Naive thymus-derived CD8-positive, alpha-beta T cell (primary cell): ENCODE measurements at places on chromosomes 1 and 21.

GRCh38 chr1:212743901-212744475, 44.3 kb upstream of the BATF3 start:
- DNase-seq = peak; percentile 22

- DNase-seq = no peak
Observed at GRCh38 chr1:96474985-96475743, 246.4 kb upstream of the PTBP2 start.

DNA sequence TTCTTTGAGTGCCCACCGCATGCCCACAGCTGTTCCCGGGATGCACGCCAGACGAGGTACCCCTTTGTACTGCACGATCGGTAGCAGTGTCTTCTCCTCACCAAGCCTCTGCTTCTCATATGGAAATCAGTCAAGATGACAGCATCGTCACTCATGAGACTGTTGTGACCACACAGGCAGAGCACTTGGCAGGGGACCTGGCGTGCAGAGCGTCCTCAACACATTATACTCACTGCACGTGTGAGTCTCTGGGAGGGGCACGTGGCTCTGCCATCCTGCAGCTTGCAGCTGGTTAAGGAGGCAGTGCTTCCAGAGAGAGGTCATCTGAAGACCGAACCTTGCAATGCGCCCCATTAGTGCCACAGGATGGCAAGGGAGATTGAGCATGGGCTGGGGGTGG, 266.8 kb downstream of the NPHP4 start:
- DNase-seq = peak; percentile 38

DNA sequence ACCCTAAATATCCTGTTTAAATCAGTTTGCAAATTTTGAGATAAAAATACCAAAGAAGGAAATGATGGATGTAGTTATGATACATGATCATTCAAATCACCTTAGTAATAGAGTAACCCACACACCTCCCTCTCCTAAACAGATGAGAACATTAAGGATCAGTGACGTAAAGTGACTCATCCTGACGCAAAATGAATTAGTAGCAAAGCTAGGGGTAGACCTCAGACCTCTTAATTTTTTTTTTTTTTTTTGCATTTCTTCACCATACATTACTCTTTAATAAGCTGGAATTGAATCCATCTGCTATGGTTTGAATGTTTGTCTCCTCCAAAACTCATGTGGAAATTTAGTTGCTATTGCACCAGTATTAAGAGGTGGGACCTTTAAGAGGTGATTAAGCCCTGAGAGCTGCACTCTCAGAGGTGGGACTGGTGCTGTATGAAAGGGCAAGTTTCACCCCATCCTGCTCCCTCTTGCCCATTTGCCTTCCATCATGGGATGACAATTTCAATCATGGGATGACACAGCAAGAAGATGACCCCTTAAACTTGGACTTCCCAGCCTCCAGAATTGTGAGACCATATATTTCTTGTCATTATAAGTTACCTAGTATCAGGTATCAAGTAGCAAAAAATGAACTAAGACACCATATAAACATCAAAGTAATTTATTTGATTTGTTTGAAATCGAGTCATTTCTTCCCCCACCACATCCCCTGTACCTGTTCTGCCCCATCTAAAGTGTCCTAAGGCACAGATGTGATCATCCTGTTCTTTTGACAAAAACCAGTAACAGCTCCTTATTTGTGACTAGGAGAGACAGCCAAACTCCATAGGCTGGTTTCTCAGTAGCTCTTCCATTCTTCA, 114.6 kb upstream of the DUSP10 start:
- no peak for DNase-seq

DNA sequence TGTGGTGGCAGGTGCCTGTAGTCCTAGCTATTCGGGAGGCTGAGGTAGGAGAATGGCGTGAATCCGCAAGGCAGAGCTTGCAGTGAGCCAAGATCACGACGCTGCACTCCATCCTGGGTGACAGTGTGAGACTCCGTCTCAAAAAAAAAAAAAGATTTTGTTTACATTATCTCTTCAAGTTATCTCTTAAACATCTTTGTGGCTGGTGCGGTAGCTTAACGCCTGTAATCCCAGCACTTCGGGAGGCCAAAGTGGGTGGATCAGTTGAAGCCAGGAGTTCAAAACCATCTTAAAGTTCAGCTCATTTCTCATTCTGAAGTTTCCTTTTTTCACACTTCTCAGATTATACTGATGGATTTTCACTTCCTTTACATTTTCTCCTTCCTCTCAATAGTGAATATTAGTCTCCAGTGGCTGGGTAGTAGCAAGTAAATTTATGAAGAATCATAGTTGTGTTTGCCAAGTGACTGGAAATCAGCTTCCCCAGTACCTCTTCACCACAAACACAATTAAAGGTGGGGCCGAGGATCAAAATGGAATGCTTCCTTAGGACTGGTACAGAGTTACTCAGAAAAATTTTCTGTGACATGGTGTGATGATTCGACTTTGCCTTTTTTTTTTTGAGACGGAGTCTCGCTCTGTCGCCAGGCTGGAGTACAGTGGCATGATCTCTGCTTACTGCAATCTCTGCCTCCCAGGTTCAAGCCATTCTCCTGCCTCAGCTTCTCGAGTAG, 13.8 kb downstream of the PIP5K1A start:
- DNase-seq = no peak

GRCh38 chr1:170513138-170513537, 18.8 kb upstream of the GORAB start:
- DNase-seq = no peak

- no peak for DNase-seq
Observed at GRCh38 chr1:53560581-53561502, 101.6 kb downstream of the DMRTB1 start.

DNA sequence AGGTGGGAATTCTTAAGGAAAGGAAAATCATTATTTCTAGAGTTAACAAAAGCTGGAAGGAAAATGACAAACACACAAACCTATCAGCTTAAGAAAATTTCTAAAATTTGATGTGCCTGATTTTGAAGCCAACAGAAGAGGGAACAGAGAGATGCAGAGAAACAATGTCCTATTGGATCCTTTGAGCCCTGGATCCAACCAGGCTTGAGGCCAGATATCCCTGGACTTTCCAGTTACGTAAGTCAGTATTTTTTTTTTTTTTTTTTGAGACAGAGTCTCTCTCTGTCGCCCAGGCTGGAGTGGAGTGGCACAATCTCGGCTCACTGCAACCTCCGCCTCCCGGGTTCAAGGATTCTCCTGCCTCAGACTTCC, 648.9 kb downstream of the KIF26B start:
- no peak for DNase-seq
